Stimulated activated CD4-positive, alpha-beta T cell treated with anti-CD3 and anti-CD28 coated beads, Interleukin-4, amount 100 ng/mL, for 1 hour (primary cell): ENCODE measurements at places on chromosomes 6 and 20.
A peak's percentile ranks its signal among the peaks of the same experiment; 100 is the strongest.

DNA sequence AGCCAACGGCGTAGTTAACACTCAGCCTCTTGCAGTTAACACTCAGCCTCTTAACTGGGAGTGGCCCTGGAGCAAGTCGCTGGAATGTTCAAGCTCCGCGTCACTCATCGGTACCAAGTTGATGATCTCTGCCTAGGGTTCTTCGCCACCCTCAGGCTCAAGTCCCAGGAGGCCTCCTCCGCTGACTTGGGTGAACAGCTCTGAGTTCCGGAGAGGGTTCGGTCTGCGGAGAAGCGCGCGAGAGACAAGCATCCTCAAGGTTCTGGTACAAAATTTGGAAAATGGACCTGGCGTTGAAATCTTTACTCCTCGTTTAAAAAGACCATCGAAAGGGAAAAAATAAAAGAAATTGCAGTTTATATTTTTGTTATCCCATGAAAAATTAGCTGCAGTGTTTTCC is 876 bp upstream of the DSP start:
- no peak for DNase-seq

GRCh38 chr6:11366183-11366933 is 133.9 kb upstream of the NEDD9 start:
- peak; percentile 30 for DNase-seq

GRCh38 chr6:43695215-43695966 is 7.8 kb upstream of the MRPS18A start:
- no peak for DNase-seq

DNA sequence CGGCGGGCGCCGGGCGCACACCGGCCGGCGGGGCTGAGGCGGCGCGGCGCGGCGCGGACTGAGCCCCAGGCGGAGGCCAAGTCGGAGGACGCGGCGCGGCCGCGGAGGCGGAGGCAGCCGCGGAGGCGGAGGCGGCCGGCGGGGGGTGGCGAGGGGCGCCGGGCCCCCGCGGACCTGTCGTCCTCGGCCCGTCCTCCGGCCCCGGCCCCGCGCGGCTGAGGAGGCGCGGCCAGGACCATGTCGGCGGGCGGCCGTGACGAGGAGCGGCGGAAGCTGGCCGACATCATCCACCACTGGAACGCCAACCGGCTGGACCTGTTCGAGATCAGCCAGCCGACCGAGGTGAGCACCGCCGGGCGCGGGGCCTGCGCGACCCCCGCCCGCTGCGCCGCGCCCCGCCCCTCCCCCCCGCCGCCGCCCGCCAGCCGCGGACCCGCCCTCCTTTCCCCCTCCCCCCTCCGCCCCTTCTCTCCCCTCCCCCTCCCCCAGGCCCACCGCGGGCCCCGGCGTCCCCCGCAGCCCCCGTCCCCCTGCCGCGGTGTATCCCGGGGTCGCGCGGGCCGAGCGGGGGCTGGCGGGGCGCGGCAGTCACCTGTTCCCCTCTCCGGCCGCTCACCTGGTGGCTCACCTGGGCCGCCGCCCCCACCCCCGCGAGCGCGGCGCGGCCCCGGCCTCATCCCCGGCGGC is at the start of gene AFDN:
Gene AFDN, plus strand, starts transcription at position 16 of the 687 bp plus-strand sequence. Its CDS starts 222 bp downstream, at position 238.
- DNase-seq: no peak

DNA sequence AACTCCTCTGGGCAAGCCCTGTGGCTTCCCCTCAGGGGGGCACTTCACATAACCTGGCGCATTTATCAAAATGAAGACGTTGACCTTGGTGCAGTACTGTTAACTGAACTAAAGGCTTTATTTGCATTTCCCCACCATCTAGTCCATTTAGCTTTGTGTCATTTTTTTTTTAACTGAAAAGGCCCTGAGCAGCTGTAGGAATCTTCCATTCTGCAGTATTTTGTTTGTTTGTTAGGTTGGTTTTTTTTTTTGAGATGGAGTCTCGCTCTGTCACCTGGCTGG is 10.7 kb downstream of the TMEM181 start:
- no peak for DNase-seq

- DNase-seq: no peak
Measured at GRCh38 chr6:136405420-136406029, 115.9 kb upstream of the BCLAF1 start.

- DNase-seq: no peak
Measured at GRCh38 chr20:55745840-55746239, 259.5 kb downstream of the CBLN4 start.

GRCh38 chr6:42963855-42964605 is 3.5 kb downstream of the GNMT start:
- DNase-seq: peak; percentile 20

- DNase-seq: no peak
Measured at GRCh38 chr6:11556309-11556708, 18.8 kb downstream of the TMEM170B start.

- peak; percentile 24 for DNase-seq
Measured at GRCh38 chr20:21102603-21103311, 3.4 kb downstream of the LINC00237 start.

DNA sequence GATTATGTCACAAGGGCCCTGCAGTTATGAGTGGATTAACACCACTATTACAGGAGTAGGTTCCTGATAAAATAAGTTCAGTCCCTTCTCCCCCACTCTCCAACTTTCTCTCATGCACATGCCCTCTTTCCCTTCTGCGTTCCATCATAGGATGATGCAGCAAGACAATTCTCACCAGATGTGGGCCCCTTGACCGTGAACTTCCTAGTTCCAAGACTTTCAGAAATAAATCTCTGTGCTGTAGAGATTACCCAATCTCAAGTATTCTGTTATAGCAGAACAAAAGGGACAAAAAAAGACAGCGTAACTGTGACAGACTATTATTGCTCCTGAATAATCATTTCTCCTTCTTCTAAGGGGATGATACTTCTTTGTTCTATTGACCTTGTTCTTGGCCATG is 33.8 kb upstream of the TMEM244 start:
- no peak for DNase-seq

GRCh38 chr6:16624636-16625290 is 136.5 kb downstream of the ATXN1 start:
- no peak for DNase-seq

GRCh38 chr20:8388707-8389106 is 256.6 kb downstream of the PLCB1 start:
- DNase-seq: no peak

- DNase-seq: no peak
Measured at GRCh38 chr6:12457094-12457493, 166.9 kb downstream of the EDN1 start.

DNA sequence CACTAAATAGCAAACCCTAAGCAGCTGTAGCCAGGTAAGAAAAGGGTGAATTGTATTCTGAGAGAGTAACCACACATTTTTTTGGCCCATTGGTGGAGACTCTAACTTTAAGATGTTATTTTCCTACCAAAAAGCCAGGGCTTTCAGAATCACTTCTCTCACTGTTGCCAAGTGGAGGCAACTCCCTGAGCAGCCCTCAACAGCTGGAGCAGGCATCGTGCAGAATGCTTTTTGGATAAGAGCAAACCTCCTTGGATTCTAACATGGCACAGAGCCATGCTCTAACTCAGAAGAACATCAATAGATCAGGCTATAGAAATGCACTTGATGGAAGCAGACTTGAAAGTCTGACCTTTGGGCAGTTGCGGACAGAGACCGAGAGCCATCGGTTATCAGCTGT is 722.2 kb upstream of the CHD6 start:
- no peak for DNase-seq

GRCh38 chr6:15985379-15985959 is 143.4 kb upstream of the MYLIP start:
- DNase-seq: no peak

- DNase-seq: no peak
Measured at GRCh38 chr6:52976149-52976548, 18.9 kb downstream of the GSTA4 start.

DNA sequence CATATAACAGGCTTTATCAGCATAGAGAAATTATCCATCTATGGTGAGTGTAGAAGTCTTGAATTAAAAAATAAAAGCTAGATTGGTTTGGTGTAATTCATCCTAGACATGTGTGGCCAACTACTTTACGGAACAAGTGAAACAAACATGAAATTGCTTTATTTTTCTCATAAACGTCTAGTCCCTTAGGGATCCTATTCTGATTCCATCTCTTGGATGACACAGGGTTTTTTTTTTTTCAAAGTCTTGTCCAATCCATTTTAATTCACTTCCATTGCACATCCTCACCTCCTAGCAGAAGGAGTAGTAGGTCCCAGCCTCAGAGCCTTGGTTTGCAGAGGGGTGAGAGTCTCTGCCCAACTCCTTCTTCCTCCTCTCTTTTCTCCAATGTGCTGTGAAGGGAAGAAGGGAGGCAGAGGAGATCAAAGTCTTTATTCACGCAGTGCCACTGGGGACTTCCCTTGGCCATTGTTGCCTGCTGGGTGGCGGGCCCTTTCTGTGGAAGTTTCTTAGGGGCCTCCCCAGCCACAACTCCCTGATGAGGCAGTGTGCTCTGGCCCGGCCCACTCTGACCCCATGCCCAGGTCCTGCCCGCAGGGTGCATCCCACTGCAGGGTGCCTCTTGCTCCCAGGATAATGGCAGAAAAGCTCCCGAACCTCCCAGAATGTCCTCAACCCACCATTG is 104.4 kb upstream of the SNX9 start:
- no peak for DNase-seq

GRCh38 chr6:20877008-20877937 is 343.0 kb downstream of the CDKAL1 start:
- no peak for DNase-seq

- DNase-seq: no peak
Measured at GRCh38 chr6:97019315-97019714, 94.8 kb downstream of the KLHL32 start.

DNA sequence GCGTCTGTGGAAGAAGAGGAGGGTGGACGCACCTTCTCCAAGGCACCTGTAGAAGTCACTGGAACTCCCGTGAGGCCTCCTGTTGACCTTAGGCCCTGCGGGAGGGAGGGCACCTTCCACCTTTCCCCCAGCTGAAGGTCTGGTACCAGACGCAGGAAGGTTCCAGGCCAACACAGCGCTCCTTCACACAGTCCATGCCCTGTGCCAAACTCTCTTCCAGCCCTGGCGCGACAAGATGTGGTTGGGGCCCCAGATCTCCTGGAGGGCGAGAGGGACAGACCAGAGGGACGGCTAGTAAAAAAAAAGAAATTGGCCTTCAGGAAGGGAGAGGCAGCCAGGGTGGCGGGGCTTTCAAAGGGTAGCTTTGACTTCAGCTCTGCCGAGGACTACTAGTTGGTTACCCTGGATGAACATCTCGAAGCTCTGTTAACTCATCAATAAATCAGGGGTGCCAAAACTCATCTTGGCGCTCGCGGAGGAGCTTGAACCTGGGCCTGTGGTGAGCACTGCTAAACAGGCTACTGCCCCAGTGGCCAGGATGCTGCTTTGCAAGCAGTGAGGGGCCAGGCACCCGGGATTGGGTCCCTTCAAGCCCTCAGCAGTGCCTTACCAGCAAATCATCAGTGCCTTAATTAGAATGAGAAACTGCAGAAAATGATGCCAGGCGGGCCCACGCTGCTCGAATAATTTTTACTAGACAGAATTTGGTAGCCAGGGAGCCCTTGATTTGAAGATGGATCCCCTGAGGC is 14.9 kb downstream of the AARS2 start:
- DNase-seq: no peak

GRCh38 chr6:37105148-37106050 is 64.6 kb upstream of the PIM1 start:
- no peak for DNase-seq

- DNase-seq: no peak
Measured at GRCh38 chr6:32815115-32815514, 1.7 kb downstream of the HLA-DOB start.

GRCh38 chr6:8639928-8640649 is 204.7 kb upstream of the SLC35B3 start:
- no peak for DNase-seq

DNA sequence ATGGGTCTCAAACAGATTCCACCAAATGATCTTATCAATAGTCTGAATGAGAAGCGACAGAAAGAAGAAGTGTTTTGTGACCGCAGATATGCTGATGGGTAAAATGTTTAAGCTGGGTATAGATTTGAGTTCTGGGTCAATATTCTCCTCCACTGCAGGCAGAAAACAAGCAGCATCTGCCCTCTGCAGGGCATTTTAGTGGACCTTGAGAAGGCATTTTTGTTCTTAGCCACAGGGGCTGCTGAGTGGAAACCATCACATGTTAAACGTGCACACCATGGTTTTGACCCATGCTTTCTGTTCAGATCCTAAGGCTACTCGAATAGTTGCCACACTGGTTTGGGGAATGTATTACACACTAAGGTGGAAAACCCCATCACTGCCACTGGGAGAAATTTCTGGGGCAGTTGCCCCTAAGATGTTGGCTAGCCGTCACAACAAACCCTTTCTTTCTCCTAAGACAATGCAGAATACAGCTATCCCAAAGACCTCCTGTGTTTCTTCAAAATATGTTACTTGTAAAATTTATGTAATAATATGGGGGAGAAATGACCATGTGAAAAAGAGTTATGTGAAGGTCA is 5.5 kb downstream of the POU3F2 start:
- DNase-seq: no peak

DNA sequence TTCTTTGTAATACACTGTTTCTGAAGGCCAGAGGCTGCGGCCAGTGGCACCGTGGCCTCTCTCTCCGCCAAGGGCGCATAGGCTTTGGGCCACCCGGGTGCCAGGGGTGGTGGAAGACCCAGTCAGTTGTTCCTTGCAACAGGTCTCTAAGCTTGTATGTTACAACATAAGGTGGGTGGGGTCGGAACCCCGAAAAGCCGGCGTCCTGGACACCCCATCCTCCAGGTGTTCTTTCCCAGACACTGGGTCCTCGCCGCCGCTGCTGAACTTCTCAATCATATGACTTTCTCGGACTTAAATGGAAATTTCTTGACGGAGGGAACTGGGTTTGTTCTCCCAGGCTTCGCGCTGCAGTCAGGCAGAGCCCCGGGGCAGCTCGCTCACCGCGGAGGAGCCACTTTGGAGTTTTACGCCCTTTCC is 983 bp upstream of the KCNQ5 start:
- peak; percentile 14 for DNase-seq
